HS-27A (cell line): ENCODE measurements at places on chromosomes 5 and 9.

DNA sequence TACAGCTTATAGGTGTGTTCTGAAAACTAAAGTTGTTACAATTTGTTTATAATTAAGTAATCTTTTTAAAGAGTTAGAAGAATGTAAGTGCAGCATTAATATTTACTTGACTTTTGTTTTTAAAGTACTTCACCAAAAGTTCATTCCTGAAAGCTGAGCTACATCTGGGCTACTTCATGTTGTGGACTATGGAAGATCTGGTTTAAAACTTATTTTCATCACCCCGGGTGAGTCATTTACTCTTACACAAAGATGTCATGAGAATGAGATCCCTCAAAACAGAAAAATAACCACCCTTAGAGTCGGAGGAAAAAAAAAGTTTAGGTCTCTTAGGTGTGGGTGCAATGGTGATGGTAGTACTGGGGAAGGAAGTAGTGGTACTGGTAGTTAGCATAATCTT lies 5.1 kb downstream of the POU5F2 start:
- DNase-seq: no peak

- no peak for DNase-seq
These were observed 382.3 kb upstream of the SLC30A5 start for GRCh38 chr5:68711293-68712200.

- DNase-seq: no peak
These were observed 287.9 kb downstream of the SMARCA2 start for GRCh38 chr9:2303056-2303455.

DNA sequence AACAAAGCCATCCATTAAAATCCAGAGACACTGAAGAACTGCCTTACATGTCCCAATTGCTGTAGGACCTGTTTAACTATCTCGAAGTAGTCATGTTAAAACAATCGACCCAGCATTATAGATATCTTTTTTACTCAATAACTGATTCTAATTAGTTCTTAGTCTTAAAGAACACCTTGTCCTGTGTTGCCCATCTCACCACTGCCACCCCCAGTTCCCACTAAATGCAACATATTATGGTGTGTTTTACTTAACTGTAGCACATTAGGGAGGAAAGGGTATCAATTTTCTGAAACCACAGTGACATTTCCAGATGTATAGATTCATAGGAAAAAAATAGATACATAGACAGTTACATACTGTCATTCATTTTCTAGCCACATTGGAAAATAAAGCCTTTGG lies 221.2 kb downstream of the MEF2C start:
- DNase-seq: no peak

DNA sequence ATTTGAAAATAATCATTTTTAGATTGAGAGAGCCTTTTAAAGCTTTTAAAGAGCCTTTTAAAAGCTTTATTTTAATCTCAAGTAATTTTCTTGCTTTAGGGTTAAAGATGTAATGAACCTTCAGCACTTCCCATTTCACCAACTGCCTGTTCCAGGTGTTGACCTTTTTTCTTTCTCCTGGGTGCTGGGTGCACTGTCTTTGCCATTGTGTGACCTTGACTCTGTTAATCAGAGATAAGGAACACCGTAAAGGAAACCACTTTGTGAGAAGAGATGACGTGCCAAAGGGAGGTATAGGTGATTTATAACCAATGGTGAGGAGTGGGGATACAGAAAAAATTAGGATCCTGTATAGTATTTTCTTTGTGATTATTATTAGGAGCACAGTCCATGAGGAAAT lies 68.2 kb downstream of the NAA35 start:
- no peak for DNase-seq

DNA sequence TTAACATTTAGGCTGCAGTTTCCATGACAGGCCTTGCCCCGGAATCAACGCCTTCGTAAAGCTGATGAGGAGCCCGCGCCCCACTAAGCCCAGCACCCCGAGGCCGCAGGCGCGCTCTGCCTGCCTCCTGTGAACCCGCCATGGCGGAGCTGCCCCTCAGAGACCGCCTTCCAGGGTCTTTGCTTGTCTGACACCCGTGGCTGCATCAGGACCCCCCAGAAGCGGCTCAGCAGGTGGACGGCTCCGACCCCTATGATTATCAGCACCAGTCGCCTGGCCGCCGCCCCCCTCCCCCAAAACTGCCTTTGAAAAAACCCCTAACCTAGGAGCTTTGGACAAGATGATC lies 507 bp upstream of the DPH7 start:
- DNase-seq: no peak

GRCh38 chr9:104765138-104765537 lies 1.2 kb downstream of the NIPSNAP3B start:
- no peak for DNase-seq

- DNase-seq: no peak
These were observed 36.9 kb downstream of the LNPEP start for GRCh38 chr5:96972599-96973334.

GRCh38 chr5:167413506-167413905 lies 877.9 kb upstream of the WWC1 start:
- DNase-seq: no peak

- no peak for DNase-seq
These were observed 241.4 kb upstream of the IL12B start for GRCh38 chr5:159571501-159572244.

DNA sequence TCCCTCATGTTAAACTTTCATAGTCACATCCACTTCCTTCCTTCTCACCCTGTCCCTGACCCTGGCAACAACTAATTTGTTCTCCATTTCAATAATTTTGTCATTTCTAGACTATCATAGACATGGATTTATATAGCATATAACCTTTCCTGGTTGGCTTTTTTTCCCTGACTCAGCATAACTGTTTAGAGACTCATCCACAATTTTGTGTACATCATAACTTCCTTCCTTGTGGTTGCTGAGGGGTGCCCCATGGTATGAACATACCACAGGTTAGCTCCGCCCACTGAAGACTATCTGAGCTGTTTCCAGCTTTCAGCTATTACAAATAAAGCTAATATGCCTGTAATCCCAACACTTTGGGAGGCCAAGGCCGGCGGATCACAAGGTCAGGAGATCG lies 137.3 kb downstream of the PHF2 start:
- DNase-seq: no peak

GRCh38 chr9:75226403-75227139 lies 138.3 kb downstream of the OSTF1 start:
- no peak for DNase-seq

DNA sequence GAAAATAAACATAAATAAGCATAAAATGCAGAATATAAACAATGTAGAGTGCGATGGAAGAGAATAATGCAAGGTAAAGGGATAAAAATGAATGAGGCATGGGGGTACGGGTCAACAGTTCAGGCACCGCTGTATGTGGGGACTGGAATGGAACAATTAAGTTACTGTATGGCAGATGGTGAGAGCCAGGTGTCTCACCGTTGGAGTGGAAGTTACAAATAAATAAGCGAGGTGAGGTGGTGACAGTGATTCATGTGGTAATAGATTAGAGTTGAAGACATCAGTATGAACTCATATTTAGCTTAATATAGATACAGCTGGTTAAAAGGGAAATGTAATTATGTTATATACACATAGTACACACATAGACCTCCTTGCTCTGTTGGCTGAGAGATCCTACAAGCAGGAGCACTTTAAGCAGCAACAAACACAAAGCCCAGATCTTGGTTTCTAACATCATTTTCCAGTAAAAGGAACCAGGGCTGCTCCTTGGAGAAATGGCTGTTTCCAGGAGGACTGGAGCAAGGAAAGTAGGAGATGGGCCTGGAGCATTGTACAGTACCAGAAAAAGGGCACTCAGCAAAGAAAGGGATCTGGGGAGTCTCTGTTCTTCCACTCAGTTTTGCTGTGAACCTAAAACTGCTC lies 2.4 kb upstream of the OMD start:
- DNase-seq: no peak

DNA sequence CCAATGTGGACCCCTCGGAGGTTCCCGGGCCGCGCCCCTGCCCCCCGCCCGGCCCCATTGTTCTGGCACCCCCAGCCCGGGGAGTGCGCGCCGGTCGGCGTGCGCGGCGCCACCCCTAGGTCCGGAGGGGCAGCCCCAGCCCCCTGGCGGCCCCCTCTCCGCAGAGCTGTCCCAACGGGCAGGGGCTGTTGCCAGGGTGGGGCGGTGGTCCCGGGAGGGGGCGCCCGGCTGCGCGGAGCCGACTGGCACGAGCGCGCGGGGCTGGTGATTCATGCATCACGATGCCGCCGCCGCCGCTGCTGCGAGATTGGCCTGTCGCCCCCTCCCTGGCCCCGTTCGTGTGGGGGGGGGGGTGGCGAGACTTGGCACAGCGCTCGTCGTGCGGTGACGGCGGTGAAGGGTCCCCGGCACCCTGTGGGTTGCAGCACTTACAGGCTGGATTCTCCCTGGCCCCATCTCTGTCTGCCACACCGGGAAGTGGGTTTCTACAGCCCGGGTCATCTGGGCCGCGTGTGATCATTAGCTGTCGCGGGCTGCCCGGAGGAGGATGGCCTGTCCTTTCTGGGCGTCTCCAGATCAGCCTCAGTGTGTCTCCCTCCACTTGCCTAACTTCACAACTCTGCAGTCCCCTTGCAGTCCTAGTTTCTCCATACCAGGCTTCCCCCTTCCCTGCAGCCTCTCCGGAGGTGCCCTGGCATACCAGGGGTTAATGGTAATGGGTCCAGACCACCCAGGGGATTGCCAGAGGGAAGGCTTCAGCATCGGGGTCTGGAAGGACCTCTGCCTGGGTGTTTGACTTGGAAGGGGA lies 858 bp downstream of the NCS1 start:
- DNase-seq: no peak

GRCh38 chr5:160061770-160062169 lies 52.8 kb downstream of the TTC1 start:
- no peak for DNase-seq

DNA sequence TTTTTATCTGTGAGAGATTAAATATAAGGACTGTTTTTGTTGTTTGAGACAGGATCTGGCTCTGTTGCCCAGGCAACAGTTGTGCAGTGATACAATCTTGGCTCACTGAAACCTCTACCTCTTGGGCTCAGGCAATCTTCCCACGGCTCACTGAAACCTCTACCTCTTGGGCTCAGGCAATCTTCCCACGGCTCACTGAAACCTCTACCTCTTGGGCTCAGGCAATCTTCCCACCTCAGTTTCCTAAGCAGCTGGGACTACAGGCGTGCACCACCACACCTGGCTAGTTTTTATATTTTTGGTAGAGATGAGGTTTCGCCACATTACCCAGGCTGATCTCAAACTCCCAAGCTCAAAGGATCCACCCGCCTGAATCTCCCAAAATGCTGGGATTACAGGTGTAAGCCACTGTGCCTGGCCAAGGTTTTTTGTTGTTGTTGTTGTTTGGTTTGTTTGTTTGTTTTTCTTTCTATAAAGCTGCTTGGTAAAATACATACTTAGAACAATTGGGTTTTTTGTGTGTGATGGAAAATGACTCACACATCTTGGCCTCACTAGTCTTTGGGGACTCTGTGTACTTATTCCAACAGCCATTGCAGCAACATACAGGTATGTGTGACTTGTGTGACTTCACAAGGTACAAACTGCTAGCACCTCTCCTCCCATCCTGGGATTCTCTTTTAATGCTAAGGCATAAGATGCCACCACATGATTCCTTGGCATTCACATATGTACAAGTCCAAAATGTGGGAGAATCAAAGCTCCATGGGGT lies 36.5 kb upstream of the RASA1 start:
- no peak for DNase-seq

- no peak for DNase-seq
These were observed 213.4 kb downstream of the MARCHF11 start for GRCh38 chr5:15966066-15966640.

DNA sequence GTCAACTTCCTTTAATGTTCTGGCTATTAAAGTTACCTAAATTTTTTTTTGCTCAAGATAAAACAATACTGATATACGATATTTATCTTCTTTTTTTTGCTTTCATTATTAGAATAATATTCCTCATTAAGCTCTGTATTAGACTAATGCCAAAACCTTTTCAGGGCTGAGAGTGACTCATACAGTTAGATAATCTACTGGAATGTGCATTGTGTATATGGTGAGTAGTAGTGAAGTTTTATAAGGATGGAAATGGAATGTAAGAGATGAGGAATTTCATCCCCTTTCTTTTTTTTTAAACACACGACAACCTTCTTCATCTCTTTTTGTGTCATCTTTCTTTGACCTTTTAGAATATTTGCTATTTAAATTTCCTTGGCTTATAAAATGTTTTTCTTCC lies 268.6 kb downstream of the ISL1 start:
- no peak for DNase-seq

- DNase-seq: no peak
These were observed 207.0 kb downstream of the AOPEP start for GRCh38 chr9:94933511-94933828.

DNA sequence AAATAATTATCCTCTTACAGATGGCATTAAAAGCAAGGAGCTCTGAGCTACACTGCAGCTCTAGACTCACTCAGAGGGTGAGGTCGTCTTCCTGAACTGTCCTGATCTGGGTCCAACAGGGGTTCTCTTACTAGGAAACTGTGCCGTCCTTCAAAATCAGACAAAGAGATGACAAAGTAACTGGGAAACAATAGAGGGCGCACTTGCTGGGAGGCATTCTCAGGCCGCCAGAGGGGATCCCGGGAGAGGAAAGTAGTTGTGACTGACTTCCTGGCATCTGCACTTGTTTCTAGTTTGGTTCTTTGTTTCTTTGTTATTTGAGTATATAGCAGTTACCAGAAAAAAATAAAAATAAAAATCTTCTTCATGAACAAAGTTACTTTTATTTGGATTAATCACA lies 142.9 kb upstream of the MSX2 start:
- no peak for DNase-seq

DNA sequence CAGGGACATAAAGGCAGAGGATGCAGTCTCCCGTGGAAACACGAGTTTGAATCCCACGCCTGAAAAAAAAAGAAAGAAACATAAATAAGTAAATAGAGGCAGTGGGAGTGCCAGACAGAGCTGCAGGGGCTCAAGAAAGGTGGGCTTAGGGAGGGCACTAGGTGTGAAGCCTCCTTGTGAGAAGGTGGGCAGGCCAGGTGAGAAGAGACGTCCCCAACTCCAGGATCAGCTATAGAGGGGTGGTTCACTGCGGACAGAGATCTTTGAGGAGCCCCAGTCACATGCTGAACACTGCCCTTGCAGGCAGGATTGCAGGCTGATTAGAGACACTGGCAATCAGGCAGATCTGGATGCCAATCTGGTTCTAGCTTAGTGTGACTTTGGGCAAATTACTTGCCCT lies 172.1 kb downstream of the RGS3 start:
- no peak for DNase-seq

DNA sequence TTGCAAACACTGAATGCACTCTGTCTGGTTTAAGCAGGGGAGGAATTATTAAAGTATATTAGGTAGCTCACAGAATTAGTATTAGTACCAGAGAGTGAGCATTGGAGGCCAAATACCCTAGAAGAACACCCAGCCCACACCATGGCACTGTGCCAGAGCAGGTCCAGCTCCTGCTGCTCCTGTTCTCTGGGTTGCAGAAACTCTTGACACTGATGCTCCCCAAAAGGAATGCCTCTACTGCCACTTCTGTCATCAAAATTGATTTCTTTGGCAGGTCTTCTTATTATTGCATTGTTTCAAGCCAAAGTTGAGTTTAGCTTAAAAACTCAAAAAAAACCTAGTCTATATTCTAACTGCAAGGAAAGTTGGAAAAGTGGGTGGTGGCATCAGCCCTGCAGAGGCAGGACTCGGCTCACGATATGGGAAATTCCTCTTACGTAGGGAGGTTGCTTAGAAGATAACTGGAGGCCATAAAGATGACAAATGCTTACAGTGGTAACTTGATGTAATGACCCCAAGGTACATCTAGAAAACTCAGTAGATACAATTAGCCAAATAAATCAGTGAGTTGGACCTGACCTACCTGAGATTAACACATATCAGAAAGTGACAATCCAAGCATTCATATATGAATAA lies 123.4 kb downstream of the CD180 start:
- no peak for DNase-seq

- DNase-seq: no peak
These were observed 19.0 kb downstream of the ABL1 start for GRCh38 chr9:130854092-130854491.
